Stimulated activated CD4-positive, alpha-beta T cell treated with anti-CD3 and anti-CD28 coated beads, Interleukin-1b, Interleukin-23, amount 100 ng/mL, for 1 hour (primary cell): ENCODE measurements at places on chromosomes 1 and 21.

DNA sequence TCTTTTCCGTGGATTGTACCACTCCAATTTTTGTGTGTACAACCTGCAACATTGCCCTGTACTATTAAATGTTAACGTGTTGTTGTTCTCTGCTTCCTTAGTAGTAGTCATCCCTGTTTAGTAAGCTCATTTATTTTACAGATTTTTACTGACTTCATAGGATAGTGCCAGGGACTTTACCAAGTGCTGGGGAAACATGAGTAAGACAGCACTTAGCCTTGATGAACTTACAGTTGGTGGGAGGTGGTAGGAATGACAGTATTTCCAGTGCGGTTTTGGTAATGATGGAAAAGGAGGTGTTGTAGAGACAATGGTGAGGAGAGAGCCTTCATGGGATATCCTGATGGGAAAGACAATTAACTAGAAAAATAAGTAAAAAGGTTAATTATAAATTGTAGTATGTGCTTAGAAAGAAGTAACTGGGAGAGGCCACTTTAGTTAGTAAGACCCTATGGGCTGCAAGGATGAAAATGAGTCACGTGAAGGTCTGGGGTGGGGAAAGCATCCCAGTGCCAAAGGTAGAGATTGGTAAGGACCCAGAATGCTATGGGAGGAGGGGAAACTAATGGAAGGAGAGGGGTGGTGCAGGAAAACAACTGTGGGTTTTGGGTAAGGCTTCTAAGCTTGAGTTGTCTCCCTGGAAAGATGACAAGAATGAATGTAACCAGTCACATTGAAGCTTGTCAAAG, 1.7 kb downstream of the RLF start:
- no peak for DNase-seq

DNA sequence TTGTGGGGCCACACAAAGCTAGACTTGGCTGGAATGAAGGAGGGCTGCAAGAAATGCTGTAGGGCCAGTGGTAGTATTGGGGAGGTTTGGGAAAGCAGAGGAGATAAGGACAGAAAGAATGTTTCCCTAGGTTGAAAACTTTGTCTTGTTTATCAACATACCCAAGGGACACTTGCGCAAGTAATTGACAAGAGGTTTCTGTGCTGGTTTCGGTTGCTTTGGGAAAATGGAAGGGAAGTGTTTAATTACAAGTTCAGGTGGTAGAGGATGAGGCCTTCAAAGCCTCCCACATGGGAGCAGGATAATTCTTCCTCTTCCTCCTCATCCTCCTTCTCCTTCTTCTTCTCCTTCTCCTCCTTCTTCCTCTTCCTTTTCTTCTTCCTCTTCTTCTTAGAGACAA, 182.1 kb upstream of the LMO4 start:
- no peak for DNase-seq

DNA sequence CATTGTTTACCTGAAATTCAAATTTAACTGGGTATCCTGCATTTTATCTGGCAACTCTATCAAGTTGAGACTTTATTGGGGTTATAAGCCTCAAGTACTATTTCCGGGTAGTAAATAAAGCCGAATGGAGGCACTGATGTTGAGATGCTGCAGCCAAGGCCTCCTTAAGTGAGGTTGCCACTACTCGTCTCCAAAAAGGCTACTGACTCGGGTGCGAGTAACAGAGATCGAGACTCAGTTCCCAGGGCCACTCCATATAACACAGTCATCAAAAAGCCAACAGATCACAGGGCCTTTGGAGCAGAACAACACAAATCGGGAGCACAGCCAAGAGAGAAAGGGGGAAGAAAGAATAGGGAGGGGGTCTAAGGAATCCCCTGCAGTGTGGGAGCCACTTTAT, 524 bp downstream of the COPA start:
- DNase-seq: no peak

DNA sequence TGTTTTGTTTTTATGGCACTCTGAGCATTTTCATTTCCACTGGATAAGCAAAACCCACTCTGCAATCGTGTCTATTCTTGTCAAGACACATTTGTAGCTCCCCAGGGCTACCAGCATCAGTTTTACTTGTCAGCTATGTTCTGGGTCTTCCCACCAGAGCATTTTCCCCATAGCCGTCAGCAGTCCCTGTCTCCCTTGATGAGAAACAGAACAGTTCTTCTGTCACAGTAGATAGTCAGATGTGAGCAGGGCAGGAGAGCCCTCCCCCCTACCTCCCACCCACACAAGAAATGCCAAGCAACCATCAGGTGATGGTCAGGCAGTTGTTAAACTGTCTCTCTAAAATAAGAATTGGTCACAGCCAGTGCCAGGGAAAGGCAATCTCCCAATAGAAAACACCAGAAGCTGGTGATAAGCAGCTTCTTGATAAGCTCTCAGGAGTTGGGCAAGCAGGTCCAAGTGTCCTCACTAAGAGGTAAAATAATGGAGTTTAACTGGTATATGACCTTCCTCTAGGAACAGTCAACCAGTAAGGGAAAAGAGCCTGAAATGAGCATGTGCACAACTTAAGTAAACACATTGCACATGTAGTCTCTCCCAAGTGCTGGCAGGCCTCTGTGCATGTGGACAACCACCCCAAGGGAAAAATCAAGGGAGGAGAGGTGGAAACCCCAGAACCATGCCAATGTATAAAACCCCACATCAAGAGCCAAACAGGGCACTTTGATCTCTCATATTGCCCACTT, 208.2 kb downstream of the S1PR1 start:
- DNase-seq: no peak

DNA sequence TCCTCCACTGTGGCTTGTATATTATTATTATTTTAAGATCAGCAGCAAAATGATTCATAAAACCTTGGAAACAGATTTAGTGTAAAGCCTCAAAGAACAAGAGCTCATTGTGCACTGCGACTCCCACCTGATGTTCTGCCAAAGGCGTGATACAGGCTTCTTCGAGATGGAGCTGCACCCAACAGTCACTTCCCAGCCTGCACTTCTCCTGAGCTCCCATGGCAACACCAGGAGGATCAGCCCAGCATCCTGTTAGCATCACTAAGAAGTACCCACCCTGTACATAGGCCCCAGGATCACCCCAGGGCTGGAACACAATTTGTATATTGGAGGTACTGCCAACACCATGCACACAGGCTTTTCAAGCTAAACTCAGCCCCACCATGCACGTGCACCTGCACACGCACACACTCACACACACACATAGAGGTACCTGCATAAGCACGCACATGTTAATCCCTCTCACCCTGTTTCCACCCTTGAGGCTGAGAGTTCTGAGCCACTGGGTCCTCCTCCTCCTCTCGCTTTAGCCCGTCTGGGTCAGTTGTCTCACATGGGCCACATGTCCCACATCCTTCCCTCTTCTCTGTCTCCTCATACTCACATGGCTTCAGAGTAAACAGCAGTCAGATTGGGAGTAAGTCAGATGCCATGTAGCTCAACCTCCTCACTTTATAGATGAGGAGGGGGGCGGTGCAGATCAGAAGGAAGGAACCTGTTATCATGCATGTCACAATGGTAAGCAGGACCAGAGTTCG, 281.9 kb upstream of the POU3F1 start:
- DNase-seq: no peak

DNA sequence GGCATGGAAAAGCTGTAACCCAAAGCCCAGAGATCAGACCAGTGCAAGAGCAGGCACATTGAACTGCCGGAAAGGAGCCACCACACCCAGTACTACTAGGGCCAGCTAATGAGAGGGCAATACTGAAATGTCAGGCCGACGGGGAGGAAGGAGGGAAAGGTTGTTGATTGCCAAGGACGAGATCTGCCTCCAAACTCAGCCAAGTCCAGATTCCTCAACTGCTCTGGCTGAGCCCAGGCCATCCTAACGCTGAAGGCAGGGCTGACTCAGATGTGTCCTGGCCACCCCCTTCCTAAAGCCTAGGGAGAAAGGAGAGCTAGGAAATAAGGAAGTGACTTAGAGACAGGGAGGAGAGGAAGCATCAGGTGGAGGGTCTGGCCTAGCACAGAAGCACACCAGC, 42.1 kb upstream of the IPO9 start:
- no peak for DNase-seq

DNA sequence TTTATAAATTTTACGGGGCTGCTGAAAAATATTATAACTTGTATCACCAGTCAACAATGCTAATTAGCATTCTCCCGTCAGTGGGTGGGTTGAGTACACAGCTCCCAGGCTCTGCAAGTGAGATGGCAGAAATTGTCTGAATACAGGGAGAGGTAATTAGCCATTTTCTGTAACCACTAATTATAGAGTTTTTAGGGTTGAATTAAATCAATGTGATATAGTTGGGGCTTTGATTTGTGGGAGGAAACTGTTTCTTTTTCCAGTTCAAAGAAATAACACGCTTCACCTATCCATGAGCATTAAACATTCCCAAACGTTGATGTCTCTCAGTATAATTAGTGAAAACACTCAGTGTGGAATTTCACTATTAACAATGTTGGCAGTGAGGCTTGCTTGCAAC, 1.5 kb downstream of the VANGL1 start:
- DNase-seq: no peak

- DNase-seq: no peak
Measured at GRCh38 chr1:187504779-187505178, 676.0 kb downstream of the PLA2G4A start.

GRCh38 chr1:72284084-72284347, 1.7 kb upstream of the NEGR1 start:
- DNase-seq: no peak

GRCh38 chr1:97200595-97200994, 479.0 kb downstream of the PTBP2 start:
- DNase-seq: no peak

- no peak for DNase-seq
Measured at GRCh38 chr21:40553781-40554180, 293.2 kb downstream of the DSCAM start.

GRCh38 chr1:119159966-119160365, 19.5 kb upstream of the WARS2 start:
- no peak for DNase-seq

GRCh38 chr1:61142726-61143500, 60.6 kb downstream of the NFIA start:
- no peak for DNase-seq

DNA sequence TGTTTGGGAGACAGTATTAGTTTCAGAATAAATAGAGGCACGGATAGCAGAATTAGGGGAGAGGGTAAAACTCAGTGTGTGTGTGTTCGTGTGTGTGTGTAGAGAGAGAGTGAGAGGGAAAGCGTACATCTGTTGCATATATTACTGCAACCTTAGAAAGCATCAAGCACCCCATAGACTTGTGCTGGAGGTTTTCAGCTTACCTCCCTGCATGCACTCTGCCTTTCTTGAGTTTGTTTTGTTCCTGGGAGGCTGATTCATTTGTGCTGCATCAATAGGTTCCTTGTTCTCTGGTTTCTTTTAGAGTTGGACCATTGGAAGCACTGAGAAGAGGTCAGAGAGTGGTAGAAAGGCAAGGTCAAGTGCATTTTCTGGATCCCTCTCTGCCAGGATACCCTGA, 104.4 kb upstream of the KCNK1 start:
- no peak for DNase-seq

DNA sequence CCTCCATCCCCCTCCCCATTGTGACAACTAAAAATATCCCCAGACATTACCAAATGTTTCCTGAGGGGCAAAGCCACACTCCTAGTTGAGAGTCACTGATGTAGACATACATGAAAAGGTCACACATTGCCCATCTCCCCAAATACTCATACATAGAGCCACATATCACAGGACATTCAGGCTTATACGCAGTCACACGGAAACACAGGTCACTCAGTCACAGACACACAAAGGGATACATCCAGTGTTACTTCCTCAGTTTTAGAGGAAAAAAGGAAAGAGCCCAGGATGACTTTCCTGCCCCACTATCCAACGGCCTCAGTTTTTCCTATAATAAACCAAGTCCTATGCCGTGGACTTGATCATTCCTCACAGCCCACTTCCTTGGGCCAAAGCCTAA, 1.9 kb downstream of the SLC39A1 start:
- no peak for DNase-seq

DNA sequence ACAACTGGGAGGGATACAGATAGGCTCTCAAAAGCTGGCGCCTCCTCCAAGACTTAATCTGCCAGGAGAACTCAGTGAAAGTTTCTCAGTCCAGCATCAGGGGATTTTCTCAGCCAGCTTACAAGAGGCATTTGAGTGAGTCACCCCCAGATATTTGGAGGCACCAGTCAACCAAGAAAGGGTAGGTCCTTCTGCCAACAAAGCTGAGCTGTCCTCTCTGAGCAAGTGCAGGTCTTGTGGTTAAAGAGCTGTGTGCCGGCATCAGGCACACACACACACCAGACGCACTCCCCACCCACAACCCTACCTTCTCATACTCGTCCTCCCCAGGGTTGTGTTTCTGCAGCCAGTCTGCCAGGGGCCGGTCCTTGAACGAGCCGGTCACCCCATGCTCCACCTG, 27.0 kb upstream of the PPP1R15B start:
- no peak for DNase-seq

DNA sequence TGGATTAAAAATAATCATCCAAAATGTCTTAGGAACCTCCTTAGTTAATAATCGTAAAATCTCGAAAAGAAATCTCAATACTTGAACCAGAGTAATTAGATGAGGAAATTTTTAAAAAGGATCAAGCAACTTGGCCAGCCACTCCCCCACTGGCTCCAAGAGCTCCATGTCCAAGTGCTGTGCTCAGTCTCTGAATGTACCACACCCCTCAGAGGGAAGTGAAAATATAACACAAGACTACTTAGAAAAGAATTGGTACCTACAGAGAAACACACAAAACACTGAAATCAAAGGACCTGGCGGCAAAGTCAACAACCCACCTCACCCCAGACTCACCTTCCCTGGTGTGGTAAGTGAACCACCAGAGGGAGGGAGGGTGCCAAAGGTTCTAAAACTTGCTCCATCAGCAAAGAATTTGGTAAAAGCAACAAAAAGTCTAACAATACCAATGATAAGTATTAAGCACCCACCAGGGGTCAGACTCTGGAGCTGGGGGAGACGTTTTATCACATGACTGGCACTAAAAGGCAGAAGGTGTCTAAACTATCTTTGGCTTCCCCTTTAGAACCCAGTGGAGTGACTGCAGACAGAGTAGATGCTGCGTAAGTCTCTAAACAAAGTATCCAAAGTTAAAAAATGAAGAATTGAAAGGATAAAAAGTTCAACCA, 14.0 kb downstream of the LBR start:
- DNase-seq: no peak

DNA sequence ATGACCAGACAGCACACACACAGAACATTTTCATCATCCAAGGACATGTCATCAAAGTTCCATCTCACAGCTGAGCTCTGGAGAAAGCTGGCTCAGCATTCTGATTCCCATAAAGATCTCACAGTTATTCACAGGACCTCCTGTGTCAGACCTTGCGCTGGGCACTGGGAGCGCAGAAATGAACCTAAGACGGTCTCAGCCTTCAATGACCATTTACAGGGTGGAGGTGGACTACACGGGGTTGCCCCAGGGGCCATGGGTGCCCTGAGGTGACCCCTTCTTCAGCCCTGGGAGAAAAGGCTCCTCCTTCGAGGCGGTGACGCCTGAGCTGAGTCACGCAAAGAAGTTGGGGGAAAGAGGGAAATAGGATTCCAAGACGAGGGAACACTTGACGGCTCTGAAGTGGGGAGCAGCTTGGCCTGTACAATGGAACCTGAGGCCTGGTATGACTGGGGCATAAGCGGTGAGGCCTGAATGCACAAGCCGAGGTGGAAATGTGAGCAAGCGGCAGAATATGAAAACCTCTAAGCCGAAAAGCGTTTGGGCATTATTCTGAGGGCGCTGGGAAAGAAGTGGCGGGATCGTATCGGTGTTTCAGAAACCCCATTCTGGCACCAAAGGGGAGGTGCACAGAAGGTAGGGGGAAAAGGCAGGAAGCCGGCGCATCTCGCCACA, 797 bp downstream of the CC2D1B start:
- no peak for DNase-seq

- no peak for DNase-seq
Measured at GRCh38 chr1:103529746-103530145, 4.2 kb downstream of the RNPC3 start.
